Effector CD8-positive, alpha-beta T cell (primary cell): ENCODE measurements at places on chromosomes 2 and 18.

- DNase-seq: no peak
Observed at GRCh38 chr2:179106676-179107428, 56.9 kb upstream of the CCDC141 start.

GRCh38 chr2:240962300-240963064, 35.9 kb upstream of the SNED1 start:
- no peak for DNase-seq

DNA sequence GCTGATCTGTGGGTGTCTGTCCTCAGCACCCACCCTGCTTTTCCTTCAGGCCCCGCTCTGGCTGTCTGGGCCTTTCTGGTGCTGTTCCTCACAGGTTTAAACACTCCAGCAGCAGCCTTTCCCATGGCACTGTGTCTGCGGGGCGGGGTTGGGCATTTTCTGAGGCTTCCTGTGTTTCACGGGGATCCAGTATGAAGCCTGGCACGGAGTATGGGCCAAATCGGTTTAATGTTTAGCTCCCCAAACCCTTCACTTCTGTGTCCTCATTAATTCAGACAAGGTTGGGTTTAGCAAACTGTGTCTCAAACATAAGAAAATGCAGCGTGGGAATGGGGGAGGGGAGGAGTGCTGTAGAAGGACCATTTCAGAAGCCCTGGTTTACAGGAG, 44.9 kb downstream of the HPCAL1 start:
- no peak for DNase-seq

DNA sequence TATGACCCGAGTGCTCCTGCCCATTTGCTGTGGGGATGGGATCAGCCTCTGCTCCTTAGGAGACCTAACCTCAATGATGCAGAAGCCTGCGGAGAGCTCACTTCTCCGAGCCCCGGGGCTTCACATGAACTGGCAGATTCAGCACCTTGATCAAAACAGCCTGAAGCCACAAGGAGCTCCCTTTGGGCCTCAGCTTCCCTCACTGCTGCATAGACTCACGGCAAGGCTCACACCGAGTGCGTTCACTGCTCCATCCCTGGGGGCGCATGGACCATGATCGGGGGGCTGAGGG, 33.0 kb downstream of the CRACDL start:
- no peak for DNase-seq

DNA sequence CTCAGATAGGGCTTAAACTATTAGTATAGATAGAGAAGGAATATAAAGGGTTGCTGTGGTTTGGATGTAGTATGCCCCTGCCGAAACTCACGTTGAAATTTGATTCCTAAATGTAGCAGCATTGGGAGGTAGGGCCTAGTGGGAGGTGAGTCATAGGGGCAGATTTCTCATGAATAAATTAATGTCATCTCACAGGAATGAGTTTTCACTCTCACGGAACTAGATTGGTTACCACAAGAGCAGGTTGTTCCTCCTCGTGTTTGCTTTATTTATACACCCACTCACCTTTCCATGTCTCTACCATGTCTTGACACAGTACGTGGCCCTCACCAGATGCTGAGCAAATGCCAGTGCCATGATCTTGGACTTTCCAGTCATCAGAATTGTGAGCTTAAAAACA, 218.2 kb downstream of the RBM43 start:
- DNase-seq: no peak

DNA sequence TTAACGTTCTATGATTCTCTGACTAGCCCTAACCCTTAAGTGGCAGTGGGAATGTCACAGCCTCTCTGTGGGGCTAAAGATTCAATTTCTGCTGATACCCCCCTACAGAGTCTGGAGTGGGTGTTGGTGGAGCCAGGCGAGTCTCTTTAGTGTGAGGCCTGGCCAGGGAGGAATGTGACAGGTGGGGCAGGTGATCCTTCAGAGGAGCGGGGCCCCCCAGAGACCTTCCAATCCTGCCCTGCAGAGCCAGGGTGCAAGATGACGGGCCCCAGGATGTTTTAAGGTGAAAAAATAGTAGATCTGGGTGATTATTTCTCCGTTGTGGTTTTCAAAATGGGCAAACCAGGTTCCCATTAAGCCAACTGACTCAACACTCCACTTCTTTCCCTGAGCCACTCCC, 28.2 kb upstream of the DNMT3A start:
- no peak for DNase-seq

- no peak for DNase-seq
Observed at GRCh38 chr2:215299337-215299859, 12.5 kb upstream of the ATIC start.

DNA sequence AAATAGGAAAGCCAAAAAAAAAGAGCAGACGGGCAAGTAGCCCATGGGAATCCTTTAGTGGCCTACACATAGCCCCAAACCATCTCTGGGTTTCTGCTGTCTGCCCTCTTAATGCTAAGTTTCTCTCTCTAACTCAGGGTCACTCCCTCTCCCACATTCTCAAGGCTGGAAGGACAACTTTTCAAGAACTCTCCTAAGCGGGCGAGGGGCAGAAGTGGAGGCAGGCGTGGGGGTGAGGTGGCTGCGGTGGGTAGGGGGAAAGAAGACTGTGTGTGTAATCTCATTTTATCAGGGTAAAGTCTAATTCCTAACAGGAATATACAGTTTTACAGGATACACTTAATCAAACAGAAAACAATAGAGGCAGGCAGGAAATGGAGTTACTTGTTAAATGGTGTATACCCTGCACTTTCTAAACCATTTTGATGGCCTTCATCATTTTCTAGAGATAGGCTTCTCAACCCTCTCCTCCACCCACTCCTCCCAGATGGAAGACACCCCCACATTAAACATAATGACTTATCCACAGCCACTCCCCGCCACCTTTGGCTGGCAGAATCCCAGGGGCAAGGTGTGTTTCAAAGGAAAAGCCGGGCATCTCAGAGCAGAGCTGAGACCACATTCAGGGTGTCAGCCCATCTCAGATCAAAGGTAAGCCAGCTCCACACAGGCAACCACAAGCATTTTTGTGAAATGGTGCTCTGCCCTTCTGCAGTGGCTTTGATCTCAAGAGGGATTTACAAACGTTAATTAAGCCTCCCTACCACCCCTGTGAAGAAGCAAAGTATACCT, 6.8 kb downstream of the SMAD7 start:
- no peak for DNase-seq

- no peak for DNase-seq
Observed at GRCh38 chr2:203650860-203651613, 55.4 kb upstream of the CD28 start.
